ENCODE measurements at places on chromosomes 11 and 22.

DNA sequence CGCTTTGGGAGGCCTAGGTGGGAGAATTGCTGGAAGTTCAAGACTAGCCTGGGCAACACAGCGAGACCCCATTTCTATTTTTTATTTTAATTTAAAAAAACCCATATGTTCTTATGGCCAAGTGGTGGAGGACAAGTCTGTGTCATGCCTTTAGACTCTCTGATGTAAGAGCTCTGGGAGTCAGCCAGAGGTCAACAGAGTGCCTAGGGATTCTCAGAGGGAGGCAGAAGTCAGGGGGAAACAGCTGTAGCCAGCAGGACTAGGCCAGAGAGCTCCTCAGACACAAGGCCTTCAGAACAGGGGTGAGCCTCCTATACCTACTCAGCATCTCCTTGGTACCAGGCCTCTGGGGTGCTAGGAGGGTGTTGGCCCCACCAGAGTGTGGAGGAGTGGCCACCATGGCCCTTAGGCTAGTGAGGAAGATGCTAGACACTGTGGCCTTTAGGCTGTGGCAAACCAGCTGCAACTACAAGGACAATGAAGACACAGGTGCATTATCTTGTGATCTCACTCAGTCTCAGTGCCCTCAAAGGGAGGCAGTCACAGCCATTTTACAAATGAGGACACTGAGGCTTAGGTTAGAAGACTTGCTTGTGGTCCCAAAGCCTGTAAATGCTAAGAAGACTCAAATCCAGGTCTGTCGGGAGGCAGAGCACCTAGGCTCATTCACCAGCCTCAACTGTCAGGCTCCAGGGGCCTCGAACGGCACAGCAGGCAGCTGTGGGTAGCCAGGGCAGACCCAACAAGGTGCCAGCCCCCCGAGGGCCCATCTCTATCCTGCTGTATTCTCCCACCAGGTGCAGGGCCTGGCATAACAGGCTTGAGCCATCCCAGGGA lies 5.0 kb downstream of the ZP1 start:
- DNase-seq: no peak

GRCh38 chr11:120144501-120144900 lies 6.6 kb upstream of the TRIM29 start:
- no peak for DNase-seq

GRCh38 chr11:126924376-126925040 lies 76.1 kb downstream of the KIRREL3 start:
- DNase-seq: no peak

DNA sequence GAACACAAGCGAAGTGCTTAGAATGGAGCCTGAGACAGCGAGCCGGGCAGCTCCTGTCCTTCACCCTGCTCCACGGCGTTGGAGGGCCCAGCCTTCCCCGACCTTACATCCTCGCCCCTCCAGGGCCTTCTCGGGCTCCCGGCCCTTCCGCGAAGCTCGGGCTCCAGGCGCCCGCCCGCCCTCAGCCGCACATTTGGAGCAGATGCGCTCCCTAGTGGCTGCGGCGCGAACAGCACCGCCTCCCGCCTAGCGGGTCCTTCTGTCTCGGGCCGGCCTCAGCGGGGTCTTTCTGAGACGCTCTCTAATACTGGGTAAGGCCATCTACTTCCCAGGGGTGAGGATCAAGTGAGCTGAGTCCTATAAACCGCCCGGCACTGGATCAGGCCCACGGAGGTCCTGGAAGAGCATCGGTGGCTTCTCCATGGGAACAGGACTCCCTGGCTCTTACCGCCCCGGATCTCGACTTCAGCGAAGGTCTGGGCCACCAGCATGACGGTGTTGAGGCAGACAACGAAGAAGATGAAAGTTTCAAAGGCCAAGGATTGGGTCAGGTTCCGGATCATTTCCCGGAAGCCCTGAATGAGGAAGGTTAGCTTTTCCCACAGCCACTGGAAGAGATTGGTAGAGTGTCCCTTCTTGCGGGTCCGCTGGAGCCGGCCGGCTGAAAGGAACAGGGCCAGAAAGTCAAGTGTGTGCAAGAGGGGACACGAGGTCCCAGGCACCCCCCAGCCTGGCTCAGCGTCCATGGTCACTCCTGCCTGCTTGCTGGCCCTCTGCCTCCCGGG lies 3.7 kb downstream of the CATSPER1 start:
- no peak for DNase-seq

DNA sequence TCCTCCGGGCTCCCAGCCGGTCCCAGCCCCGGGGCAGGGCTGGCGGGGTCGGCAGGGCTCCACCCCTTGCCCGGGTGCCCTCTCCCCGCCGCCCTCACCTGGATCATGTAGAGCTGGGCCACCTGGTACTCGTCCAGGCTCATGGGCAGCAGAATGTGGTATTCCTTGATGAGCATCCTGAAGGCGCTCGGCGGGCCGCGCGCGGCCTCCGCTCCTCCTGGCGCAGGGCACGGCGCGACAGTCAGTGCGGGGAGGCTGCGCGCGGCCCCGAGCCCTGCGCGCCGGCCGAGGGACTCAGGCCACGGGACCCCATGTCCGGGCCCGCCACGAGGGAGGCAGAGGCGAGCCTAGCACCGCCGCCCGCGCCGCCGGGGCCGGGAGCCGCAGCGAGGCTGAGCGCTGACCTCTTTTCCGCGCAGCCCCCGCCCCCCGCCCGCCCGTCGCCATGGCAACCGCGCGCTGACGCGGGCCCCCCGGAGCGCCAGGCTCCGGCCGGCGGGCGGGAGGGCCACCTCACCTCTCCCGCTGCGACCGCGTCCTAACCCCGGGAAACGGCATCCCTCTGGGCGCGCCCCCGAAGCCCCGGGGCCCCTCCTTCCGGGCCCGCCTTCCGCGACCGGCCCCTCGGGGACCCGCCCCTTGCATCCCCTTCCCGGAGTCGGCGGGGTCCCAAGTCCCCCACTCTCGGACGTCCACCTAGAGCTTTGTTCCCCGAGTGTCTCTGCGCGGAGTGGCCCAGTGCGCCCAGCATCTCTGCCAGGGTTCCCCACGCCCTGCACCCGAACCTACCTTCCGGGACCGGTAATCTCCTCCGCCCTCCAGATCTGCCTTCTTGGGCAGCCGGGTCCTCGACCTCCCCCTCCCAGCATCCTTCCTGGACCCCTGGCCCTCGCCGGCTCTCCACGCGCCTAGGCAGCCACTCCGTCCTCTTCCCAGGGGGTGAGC lies 886 bp downstream of the PITPNM1 start:
- DNase-seq: no peak

- no peak for DNase-seq
These were observed 76.7 kb upstream of the SEPTIN5 start for GRCh38 chr22:19637408-19638281.

Data from keratinocyte (primary cell).